ENCODE measurements at places on chromosomes 6 and 20.

GRCh38 chr20:15637950-15638754 lies 935.1 kb downstream of the KIF16B start:
- no peak for ATAC-seq

- peak; percentile 59 for ATAC-seq
Measured at GRCh38 chr6:6811128-6812009, 222.8 kb downstream of the LY86 start.

DNA sequence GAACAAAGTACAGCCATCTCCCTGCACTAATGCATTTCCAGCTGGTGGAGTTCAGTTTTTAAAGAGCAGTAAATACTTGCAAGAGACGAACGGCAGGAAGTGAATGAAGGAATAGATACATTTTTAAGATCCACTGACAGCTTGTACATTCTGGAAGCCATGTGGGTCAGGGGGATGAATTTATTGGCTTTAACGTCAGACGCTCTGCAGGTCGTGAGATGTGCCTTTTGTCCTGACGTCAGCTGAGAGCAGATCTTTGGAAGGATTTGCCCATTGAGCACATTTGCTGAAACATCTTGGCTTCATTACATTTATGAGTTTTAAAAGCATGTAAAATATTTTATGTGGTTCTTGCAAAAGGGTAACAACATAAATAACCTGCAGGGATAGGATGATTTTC lies 29.5 kb upstream of the SALL4 start:
- ATAC-seq, result no peak

- ATAC-seq, result no peak
Measured at GRCh38 chr6:100622907-100623692, 158.4 kb upstream of the SIM1 start.

DNA sequence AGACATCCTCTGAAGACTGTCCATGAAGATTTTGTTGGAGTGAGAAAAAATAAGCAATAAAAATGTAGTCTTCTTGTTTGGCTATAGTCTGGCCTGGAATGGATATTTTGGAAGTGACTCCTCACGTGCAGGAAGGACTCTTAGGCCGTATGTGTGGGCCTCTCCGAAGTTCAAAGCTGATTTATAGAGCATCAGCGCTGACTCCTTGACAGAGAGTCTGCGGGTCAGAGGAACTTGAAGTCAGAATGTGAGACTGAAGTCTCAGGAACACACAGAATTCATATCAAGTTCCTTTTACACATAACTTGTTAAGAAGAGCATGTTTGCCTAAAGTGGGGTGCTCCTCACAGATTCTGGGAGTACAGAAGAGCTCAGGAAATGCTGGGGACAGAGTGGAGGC lies 36.1 kb downstream of the EDN3 start:
- no peak for ATAC-seq

- ATAC-seq, result no peak
Measured at GRCh38 chr6:10465629-10466499, 51.0 kb upstream of the TFAP2A start.

GRCh38 chr20:1803061-1803931 lies 91.9 kb upstream of the SIRPA start:
- no peak for ATAC-seq

DNA sequence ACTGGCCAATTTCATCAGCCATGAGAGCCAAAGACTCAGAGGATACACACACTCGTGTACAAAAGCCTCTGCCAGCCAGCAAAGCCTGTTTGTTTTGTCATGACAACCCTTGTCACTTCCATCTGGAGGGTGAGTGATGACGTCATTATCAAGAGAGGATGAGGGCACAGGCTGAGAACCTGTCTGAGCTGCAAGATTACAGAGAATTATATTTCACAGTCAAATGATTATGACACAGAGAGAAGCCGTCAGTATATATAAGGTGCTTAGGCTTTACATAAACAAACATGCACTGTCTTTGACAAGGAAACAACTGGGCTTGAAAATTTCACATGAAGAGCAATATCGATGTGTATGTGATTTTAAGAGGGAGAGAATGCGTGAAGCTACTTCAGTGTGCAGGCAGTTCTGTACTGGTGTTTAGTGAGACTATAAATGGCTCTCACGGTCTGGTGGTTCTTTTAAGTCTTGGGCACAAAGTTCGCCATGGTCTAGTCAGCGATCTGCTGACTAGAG lies 36.5 kb upstream of the BCLAF1 start:
- no peak for ATAC-seq

DNA sequence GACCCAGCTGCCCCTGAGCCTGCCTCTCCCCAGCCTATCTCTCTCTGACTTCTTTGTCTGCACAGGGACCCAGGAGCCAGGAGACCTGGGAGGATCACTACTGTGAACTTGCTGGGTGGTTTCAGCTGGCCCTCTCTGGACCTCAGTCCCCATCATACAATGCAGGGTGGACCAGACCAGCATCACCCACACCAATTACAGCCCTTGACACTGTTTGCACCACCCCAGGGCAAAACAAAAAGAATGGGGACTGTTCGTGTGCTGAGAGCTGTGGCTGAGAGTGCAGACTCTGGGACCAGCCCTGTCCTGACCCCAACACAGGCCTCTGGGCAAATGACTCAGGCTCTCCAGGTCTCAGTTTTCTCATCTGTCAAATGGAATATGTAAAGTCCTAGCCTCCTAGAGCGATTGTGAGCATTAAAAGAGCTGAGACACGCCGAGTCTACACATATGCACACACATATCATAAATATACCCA lies 25.4 kb downstream of the PTGIS start:
- peak; percentile 14 for ATAC-seq

GRCh38 chr6:40138273-40138720 lies 204.0 kb upstream of the MOCS1 start:
- no peak for ATAC-seq

DNA sequence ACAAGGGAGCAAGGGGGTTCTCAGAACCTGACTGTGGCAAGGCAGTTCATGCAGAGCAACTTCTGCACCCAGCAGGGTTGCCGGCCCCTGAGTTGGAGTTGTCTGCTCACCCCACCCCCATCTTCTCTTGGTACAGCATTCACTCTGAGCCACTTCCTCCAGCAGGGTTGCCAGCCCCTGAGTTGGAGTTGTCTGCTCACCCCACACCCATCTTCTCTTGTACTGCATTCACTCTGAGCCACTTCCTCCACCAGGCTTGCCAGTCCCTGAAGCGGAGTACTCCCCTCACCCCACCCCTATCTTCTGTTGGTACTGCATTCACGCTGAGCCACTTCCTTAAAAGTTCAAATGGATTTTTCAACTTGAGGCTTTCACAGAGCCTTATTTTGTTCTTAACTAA lies 79.7 kb upstream of the SYNDIG1 start:
- peak; percentile 44 for ATAC-seq

DNA sequence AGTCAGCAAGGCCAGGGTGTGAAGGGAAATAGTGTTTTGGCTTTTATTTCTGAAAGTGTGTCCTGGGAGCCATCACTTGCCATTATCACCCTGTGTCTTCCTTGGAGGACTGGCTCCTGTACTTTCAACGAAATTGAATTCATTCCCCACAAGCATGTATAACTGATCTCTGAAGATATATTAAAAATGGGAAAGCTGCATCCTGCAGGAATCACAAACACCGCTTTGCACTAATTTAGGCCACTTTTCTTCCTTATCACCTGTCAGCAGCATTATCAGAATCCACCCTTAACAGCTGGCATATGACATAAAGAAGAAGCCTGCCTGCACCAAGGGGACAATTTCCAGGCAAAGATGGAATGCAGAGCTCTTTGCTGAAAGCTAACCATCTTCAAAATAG lies 56.2 kb downstream of the LAMP5 start:
- no peak for ATAC-seq

DNA sequence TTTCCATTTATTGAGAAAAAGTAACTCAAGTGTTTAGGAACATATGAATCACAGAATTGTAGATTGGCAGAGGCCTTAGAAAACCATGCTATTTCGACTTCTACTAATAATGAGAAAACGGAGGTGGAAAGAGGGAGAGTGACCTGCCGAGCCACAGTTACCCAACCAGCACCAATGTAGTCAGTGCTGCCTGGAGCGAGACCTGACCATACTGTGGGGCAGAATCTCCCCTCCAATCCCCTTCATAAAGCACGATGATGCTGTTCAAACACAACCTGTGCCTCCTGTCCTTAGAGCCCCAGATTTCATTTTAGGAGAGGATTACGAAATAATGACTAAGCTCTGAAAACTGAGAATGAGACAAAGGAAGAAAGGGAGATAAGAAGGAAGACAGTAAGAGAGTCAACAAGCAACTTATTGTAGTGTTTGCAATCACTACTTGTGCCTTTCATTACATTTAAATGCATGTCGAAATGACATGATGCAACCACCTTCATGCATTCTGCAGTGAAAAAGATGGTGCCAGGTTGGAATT lies 70.6 kb downstream of the ATXN1 start:
- peak; percentile 69 for ATAC-seq

- no peak for ATAC-seq
Measured at GRCh38 chr6:20548264-20548663, 14.0 kb downstream of the CDKAL1 start.

DNA sequence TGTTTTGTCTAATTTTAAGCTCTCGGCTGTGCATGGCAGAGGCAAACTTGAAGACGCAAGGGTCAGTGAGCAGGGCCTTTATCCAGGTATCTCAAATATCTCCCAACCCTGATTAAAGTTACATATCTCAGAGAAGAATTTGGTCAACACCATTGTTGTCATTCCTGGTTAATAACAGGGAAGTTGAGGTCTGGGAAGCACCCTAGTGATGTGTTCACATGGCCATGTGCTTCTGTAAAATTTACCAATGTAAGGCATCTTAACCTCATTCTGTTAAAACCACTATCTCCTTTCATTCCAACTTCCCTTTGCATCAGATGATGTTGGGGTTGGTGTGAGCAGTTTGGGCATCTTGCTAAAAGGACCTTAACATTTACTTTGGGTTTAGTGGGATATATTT lies 4.0 kb upstream of the FAM110A start:
- ATAC-seq, result no peak

GRCh38 chr20:38180781-38181180 lies 15.7 kb upstream of the TGM2 start:
- ATAC-seq, result no peak

All from activated CD4-positive, CD25-positive, alpha-beta regulatory T cell treated with anti-CD3 and anti-CD28 coated beads, Interleukin-2, amount 50 U/mL, for 24 hours (primary cell).